AG04450 (cell line): ENCODE measurements at places on chromosomes 7 and 10.

DNA sequence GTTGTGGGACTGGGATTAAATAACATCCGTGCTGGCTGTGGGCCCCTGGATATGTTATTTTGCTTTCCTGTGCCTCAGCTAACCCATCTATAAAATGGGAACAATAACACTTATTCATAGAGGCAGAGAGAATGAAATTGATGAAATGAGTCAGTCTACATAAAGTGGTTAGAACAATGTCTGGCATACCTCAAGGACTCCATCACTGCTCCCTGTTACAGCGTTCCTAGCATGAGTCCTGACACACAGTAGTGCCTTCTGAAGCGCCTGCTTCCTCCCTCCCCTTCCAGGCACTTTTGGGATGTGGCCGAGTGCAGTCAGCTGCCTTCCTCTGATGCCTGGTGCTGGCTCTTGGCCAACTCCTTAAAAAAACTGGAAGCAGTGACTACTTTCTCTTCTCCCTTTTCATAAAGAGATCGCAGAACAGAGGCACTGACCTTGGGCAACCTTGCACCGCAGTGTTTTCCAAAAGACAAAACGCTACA, 108.4 kb upstream of the ZMIZ1 start:
- DNase-seq, result no peak

GRCh38 chr7:129367700-129368388, 66.4 kb upstream of the STRIP2 start:
- DNase-seq, result no peak

- DNase-seq, result no peak
These were observed 8.4 kb downstream of the GNAI1 start for GRCh38 chr7:80142853-80143580.

GRCh38 chr7:42274053-42274452, 37.0 kb upstream of the GLI3 start:
- peak; percentile 3 for DNase-seq

DNA sequence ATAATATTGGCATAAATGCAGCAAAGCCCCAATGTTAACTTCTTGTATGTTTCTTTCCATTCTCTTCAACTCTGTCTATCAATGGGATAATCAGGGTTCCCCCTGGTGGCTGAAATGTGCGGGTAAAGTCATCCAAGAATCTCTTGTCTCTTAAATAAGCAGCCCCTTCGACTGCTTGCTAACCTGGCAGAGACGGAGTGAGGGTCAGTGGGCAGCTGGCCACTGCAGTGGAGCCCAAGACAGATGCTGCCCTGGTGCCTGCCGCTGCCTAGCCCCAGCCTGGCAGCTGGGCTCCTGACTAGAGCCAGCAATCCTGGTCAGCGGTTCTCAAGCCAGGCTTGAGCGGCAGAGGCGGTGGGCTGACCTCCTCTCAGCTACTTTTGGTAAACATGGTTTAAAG, 248.9 kb downstream of the COBL start:
- DNase-seq, result peak; percentile 45

DNA sequence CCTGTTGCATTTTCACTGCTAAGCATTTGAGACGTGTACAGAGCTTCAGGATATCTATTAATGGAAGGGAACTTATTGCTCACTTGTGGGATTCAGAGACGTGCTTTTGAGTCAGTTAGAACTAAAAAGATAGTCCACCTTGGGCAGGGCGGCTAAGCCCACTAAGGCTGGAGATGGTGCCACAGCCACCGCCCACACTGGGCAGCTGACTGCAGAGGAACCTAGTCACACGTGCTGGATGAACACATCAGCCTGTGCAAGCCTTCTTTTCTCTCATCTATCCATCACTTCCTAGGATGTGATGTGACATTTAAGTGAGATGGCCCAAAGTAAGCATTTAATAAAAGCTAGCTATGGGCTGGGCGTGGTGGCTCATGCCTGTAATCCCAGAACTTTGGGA, 78.0 kb downstream of the PTPRE start:
- DNase-seq, result no peak

DNA sequence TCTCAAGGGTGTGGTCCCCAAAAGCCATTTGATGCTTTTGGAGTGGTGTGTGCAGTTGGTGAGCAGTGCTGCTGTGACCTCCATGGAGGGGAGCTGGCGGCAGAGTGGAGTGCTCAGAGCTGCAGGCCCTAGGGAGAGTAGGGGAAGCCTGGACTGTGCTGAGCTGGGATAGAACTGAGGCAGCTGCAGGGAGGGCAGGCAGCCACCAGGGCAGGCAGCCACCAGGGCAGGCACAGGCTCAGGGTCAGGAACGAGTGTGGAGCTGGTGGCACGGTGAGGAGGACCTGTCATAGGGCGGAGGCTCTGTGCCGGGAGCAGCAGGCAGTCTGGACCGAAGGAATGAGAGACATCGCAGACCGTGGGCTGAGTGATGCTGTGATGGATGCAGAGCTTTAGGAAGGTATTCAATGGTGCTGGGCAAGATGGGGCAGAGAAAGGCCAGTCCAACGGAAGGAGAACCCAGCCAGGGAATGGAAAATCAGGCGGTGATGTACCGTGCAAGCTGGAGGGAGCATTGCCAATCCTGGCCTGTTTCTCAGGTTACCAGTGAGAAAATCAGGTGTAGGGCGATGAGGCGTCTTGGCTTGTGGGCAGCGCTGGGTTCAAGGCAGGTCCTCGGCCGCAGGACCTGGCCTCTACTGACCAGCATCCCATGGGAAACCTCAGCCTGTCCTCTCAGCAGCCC, 152.6 kb downstream of the CAMK1D start:
- DNase-seq, result no peak

- DNase-seq, result no peak
These were observed 120.8 kb downstream of the DNAJB6 start for GRCh38 chr7:157457355-157458253.
